ENCODE measurements at places on chromosomes 6 and 20.

- no peak for DNase-seq
Observed at GRCh38 chr6:170445487-170445886, 107.6 kb downstream of the PSMB1 start.

DNA sequence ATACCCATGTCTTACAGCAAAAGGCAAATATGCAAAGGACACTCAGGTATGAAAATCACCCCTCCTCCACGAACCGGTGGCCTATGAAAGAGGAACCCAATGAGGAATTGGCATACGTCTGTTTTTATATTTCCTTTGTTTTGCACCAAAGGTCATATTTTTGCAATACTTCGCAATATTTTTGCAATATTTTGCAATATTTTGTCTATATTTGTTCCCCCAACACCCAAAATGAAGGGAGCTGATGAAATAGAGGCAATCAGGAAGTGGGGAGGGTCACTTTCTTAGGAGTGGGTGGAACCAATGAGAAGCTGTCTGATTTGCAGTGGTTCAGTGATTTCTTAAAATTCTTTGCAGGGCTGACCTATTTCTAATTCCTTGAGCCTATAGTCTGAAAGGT is 296.8 kb upstream of the TSHZ2 start:
- DNase-seq = no peak

DNA sequence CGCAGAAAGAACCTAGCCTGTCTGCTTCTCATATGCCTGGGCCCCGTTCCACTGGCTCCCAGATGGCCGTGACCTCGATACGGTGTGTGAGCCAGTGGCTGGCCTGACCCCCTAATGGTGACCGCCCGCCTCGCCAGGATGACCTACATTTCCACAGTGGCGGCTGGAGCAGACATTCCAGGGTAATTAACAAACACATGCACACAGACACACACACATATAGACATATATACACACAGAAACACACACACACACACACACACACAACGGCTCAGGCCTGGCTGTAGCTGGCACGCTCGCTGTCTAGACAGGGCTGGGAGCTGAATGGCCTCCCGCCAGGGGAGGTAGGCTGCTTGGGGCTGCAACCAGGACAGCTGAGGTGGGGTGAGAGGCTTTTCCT is 227.1 kb downstream of the ANKRD60 start:
- DNase-seq = no peak

GRCh38 chr20:35497320-35497719 is 32.1 kb downstream of the C20orf173 start:
- DNase-seq = no peak

GRCh38 chr6:151213352-151213751 is 26.4 kb upstream of the AKAP12 start:
- DNase-seq = no peak

DNA sequence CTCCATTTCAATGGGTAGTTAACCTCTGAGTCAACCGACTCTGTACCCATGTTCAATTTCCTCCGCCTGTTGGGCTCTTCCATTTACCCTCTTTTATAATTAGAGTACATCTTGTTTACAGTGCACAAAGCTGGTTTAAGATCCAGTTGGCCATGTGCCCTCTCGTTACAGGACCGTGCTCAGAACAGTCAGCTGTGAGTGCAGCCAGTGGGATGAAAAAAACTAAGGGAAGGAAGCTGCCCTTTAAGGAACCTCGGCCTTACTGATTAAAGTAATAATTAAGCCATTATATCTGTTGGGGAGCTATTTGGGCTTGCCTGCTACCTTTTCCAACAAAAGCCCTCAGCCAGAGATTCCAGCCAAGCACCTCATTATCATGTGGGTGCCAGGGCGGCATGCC is 68.8 kb downstream of the TMEM170B start:
- no peak for DNase-seq

- no peak for DNase-seq
Observed at GRCh38 chr6:132695773-132696172, 18.1 kb downstream of the VNN1 start.

DNA sequence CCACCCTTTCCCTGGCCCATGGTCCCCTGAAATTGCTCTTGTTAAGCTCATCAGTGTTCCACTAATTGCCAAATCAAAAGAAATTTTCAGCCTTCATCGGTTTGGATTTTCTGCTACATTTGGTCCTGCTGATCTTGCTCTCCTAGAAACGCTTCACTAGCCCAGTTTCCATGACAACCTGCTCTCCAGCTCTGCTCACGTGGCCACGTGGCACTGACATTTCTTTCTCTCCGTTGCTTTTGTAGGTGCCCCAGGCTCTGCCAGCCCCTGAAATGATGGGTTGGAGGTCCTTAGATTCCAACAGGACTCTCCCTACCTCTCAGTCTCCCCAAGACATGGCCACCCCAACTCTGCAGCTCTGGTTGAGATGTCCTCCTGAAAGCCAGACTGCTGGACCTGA is 45.8 kb upstream of the NNAT start:
- no peak for DNase-seq

DNA sequence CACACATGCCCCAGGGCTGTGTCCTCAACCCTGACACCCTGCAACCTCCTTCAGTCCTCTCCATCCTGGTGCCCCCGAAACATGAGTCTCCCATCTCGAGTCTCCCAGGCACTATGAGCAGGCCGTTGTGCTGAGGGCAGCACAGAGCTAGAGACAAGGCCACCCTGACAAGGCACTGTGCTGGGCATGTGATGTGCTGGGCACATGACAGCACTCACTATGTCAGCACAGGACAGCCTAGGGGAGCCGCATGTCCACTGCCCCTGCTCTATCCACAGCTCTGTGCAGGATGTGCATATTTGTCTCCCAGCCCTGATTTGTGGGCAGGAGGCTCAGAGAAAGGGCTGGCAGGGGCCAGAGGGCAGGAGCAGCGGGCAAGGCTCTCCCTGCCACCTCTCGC is 362.1 kb upstream of the AGPAT4 start:
- DNase-seq = no peak

GRCh38 chr6:121609281-121609680 is 173.8 kb downstream of the GJA1 start:
- no peak for DNase-seq

- no peak for DNase-seq
Observed at GRCh38 chr6:101397199-101397598, 3.7 kb downstream of the GRIK2 start.

DNA sequence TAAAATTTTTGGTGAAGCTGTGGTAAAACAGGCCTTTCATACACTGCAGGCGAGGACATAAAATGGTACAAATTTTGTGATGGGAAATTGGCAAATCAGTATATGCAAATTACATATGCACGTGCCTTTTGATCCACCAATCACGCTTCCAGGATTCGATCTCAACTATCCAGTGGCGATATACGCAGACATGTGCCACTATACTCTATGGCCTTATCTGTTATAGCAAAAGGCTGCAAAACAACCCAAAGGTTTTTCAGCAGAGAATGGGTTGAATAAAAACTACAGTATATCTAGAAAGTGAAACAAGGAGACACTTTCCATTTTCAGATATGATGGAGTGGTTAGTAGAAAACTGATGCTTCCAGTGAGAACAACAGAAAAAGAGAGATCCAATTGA is 41.9 kb upstream of the ERVFRD-1 start:
- DNase-seq = no peak

Data from stimulated activated naive CD4-positive, alpha-beta T cell treated with Interleukin-2 at 50 U/mL for 16 hours (primary cell).